Activated T-cell treated with anti-CD3 and anti-CD28 coated beads, Interleukin-2, amount 50 U/mL, for 1 hour (primary cell): ENCODE measurements at places on chromosomes 11 and 22.

DNA sequence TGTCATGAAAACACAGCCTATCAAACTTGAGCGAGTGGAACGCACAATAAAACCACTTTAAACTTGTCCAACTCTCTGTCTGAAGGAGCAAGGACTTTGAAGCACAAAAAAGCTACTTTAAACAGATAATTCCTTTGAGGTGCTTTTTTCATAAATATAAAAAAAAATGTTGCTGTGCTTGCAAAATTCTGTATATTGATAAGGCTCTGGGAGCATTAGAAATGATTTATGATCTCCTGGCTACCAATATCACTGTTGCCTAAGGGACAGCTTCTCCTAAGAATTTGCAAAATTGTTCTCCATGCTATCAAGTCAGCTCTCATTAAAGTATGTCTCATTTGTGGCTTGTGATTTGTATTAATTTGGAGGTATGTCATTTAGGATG, 37.6 kb upstream of the LDLRAD3 start:
- DNase-seq, result no peak

- no peak for DNase-seq
Observed at GRCh38 chr22:46129390-46130041, 20.8 kb upstream of the PPARA start.

DNA sequence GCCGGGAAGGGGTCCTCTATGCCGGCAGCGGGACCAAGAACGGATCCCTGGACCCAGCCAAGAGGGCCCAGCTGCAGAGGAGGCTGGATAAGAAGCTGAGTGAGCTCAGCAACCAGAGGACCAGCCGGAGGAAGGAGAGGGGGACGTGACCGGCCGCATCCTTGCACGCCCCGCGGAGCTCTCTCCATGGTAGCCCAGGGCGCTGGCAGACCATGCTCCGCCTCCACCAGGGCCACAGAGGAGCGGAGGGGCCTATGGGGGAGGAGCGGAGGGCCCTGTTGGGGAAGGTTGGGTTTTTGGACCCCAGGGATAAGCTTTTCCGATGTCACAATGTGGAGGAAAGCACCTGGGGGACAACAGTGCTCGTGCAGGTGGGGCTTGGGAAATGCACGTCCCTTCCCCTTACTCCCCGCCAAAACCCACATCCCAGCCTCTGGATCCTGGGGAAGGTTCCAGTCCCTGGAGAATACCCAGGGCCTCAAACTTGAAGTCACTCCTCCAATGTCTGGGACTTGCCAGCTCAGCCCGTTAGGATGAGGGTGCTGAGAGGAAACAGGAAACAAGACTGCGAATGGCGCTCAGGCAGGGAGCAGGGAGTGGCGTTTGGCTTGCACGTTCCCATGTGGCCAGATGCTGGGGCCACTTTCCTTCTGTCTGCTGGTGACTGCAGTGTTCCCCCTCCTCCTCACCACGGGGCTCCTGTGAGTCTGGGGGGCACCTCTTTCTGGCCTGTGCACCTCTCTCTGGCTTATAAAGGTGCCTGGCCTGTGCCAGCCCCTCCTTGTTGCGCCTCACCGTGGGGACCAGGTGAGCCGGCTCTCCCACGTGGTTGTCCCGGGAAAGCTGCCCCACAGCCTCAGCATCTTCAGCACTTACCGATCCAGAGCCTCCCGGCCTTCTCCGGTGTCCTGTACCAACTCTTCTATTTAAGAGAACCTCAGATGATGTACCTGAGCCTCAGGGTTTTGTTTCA, 36.2 kb downstream of the IGHMBP2 start:
- no peak for DNase-seq

DNA sequence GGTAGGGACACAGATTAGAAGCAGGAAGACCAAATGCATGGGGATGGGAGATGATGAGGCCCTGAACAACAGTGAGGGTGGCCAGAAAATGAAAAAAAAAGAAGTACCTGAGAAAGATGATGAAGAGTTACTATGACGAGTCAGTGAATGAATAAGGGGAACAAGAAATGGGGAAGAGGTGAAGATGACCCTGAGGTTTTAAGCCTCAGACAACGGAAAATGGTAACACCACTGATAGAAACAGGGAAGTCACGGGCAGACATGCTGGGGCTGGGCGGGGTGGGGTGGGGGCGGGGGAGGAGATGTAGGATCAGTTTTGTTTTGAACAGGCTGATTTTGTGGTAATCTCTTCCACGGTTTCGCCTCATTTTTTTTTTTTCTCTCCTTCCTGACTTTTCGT, 205.1 kb upstream of the CADM1 start:
- DNase-seq, result no peak

- no peak for DNase-seq
Observed at GRCh38 chr22:21977814-21978213, 4.8 kb downstream of the TOP3B start.

DNA sequence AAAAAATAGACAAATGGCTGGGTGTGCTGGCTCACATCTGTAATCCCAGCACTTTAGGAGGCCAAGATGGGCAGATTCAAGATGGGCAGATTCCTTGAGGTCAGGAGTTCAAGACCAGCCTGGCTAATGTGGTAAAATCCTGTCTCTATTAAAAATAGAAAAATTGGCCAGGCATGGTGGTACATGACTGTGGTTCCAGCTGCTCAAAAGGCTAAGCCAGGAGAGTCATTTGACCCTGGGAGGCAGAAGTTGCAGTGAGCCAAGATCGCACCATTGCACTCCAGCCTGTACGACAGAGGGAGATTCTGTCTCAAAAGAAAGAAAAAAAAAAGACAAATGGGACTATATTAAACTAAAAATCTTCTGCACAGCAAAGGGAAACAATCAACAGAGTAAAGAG, 55.4 kb downstream of the USP35 start:
- no peak for DNase-seq

DNA sequence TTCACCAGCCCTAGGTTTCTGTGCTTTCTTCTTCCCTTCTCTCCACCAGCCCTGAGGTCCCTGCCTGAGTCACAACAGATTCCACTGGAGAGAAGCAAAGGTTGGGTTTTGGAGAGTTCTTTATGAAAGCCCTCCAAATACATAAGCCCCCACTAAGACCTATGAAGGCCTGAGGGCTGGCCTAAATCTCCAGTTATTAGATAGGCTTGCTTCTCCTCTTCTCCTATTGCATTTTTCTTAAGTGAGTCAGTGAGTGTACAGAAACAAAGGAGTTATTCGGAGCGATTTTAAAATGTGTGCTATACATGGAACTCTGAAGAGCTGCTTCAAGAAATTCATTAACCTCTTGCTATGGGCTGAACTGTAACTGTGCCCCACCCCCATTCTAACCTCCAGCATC, 1057.3 kb downstream of the OPCML start:
- DNase-seq, result no peak

DNA sequence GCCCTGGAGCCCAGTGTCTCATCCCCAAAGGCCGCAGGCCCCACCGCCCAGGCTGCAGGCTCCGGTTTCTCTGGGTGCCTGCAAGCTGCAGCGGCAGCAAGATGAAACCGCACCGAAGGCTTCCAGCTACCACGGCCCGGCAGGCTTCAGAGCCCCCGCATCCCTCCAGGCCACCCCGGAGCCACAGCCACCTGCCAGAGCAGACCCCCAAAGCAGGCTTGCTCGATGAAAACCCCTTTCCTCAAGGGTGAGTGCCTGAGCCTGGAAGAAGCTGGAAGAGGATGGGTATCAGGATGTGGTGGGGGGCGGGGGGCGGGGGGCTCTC, 24.5 kb upstream of the GNB1L start:
- DNase-seq, result peak; percentile 11

DNA sequence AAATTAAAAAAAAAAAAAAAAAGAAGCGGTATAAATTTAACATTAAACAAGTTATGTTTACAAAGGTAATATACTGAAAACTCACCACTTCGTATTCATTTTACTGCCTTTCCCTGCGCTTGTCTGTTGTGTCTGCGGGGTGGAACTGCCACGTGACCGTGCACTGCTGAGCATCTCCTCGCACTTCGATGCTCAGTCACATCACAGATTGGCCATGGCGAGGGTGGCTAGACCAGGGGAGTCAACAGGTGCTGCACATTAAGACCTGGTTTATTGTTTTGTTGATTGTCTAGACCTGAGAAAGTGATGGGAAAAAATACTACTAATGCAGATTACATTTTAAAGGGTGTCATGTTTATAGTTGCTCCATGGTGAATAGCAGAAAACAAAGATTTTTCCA, 22.8 kb upstream of the TUB start:
- DNase-seq, result no peak

DNA sequence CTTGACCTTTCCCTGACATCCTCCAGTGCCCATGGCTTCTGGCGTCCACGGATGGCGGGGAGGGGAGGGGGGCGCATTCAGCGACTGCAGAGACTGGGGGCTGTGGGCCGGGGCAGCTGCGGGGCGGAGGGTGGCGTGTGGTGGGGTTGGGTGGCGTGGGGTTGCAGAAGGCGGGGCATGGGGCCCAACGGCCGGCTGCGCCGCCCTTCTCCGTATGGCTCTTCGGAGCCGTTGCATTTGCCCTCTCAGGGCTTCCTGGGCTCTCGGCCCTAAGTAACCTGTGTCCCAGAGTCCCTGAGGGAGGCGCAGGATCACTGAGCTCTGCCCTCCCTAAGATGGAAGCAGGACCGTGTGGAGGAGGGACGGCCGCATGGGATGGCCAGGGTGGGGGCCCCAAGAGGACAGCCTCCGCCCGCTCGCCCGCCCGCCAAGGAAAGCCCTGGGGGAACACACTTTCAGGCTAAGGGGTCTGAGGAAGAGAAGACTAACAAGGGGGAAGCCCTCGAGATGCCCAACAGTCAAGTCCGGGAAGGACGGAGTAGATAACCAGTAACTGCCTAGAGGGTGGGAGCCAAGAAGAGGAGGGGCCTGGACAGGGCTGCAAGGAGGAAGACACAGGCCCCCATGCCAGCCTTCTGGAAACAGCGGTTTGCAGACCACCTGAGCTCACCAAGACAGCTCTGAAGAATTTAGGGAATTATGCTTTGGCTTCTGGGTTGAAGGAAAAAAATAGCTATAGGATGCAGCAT, 9.2 kb upstream of the AIFM3 start:
- no peak for DNase-seq

DNA sequence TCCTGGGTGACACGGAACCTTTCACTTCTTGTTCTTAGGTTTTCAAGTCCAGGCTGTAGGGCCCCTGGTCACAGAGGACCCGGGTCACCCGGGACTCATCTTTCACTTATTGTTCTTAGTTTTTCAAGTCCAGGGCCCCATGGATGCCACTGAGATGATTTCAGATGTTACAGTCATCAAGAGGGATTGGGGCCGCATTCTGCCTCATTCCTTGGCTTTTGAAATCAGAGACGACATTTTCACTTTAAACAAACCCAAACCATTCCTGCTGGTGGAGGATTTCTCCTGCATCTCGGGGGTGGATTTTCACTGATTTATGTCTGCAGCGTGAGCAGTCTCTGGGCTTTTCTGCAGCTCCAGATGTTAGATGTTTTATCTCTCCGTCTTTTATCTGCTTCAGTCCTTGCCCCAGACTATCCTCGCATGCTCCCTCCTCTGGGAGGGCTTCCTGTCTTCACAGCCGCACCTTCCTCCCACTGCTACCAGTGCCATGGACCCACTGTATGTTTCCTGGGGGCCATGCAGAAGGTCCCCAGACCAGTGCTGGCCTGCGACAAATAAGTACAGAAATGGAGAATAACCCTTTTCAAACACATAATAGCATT, 27.4 kb downstream of the FBLN1 start:
- DNase-seq, result no peak

DNA sequence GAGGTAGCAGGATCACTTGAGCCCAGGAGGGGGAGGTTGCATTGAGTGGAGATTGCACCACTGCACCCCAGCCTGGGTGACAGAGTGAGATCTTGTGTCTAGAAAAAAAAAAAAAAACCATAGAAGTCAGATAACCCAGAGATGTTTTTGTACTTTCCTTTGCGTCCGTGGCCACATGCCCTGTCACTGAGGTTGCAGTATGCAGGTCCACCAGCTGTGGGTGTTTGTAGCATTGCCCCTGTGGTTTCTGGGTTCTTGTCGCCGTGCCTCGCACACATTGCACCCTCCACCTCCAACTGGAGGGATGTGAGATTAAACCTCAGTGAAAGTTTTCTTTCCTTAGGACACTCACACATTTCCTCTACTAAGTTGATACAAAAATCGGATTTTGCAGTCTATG, 70.3 kb downstream of the TNRC6B start:
- DNase-seq, result peak; percentile 64

DNA sequence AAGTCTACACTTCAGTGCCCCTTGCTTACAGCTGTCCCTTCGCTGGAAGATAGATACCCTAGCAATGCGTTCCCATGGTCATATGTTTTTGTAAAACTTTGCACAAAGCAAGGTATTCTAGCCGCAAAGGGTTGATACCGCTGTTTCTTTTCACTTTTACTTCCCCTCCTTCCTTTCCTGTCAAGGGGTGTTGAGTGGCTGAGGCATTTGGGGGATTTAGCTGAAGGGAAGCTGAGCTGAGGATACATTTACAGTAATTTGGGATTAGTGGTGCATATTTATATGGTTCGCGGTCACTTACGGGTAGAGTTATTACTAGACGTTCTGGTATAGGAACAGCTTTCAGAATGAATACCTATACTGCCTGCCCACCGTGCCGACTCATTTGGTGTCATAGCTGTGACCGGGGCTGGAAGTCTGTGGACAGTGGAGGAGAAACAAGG, 86.9 kb upstream of the WNT11 start:
- no peak for DNase-seq

DNA sequence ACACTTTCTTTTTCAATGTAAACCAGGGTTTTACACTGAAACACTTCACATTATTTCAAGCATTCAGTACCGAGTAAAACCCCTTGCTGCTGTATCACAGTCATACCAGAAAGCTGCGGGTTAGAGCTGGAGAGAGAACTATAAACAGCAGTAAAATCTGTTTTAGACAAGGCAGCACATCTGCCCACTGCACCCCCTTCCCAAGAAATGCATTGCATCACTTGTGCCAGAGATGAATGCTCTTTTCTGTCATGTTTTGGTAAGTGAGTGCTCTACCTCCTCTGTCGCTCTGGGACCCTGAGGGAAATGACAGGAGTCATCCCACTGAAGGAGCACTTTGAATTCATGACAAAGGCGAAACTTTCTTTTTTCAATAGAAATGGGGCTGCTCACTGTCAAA, 107.2 kb downstream of the MAML2 start:
- DNase-seq, result no peak

- DNase-seq, result no peak
Observed at GRCh38 chr11:8775332-8775731, 92.7 kb downstream of the RPL27A start.
